Fibroblast of skin of left quadriceps (primary cell): ENCODE measurements at places on chromosomes 2 and 18.
A peak's percentile ranks its signal among the peaks of the same experiment; 100 is the strongest.

DNA sequence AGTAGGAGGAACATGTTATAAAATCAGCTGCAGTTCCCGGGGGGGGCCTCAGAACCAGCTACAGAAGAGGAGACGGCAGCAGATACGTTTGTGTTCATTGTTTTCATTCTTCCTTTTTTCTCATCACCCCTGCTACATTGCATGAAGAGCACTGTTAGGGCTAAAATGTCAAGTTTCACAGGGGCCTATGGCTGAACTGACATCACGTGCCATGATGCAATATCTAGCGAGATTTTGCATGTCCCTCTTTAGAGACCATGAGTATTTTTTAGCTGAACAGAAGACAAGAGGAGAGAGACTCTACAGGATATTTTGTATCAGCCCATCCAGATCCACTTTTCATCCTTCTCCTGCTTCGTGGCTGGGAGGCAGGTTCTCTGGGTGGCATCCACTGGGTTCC, 97.6 kb downstream of the MRPS9 start:
- no peak for DNase-seq

DNA sequence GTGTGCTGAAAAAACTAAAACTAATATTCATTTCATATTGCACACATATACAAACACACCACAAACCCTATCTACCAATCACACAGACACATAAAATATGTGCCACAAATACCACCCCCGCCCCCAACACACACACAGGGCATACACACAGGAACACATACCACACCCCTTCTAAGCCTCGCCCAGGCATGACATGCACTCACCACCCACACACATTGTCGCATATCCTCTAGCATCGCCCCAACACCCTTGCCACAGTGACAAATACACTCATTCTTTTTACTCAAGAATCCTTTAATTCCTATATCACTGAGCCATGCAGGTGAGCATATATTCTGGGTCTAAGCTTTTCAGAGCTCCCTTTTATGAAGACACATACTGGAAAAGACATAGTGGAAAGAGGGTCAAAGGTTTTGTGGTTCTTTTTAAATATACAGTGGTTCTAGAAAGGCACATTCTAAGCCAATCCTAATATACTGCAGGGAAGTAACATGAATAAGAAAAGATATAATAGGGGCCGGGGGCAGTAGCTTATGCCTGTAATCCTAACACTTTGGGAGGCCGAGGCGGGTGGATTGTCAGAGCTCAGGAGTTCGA, 24.5 kb upstream of the LCLAT1 start:
- no peak for DNase-seq

DNA sequence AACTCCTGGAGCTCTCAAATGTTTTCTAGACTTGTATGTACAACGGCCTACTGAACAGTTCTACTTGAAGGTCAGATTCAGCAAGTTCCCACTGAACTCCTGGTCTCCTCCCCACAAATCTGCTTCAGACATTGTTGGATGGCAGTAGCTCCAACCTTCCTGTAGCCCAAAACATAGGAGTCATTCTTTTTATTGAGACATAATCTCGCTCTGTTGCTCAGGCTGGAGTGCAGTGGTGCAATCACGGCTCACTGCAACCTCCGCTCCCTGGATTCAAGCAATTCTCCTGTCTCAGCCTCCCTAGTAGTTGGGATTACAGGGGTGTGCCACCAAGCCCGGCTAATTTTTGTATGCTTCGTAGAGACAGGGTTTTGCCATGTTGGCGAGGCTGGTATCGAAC, 47.3 kb downstream of the QPCT start:
- DNase-seq = no peak

GRCh38 chr2:201523506-201523905, 72.0 kb downstream of the STRADB start:
- no peak for DNase-seq

DNA sequence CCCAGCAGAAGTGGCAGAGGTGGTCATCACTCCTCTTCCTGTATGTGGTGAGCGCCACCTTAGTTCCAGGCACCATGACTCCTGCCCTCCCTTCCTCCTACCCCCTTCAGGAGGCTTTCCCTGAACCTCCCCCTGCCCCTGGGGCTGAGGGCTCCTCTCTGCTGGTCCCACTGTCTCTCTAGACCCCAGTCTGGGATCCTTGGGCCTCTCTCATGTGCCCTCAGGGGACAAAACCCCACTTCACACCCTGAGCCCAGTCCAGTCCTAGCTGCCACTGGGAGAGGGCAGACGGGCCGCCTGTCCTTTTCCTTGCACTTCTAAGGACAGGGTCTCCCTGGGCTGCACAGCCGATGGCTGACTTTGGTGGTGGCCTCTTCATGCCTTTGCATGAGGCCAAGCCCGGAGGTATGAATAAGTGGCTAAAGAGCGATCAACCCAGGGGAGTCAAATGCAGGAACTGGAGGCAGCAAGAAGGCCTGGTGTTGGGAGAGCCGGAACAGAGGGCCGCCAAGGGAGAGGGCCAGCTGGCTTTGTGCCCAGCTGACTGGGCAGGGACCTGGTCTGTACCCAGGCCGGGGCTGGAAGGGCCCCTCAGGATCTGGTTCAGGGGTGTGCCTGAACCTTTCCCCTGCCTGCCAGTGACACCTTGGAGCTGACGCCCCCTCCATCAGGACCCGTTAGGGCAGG, 29.5 kb downstream of the GLI2 start:
- no peak for DNase-seq

DNA sequence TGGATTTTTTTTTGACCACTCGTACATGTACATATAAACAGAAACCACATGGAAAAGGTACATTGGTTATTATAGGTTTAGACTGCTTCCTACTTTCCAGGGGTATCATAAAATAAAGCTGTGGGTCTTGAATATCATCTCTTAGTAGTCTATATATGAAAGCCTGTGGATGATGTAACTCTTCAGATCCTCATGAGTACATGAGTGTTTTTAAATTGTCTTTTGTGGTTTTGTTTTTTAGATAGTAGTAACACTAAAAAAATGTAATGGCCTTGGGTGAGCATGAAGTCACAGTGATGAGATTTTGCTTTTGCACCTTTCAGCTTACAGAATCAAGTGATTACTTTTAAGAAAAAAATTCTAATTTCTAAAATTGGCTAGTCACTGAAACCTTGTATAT, 80.2 kb downstream of the RAB3GAP1 start:
- peak; percentile 18 for DNase-seq

DNA sequence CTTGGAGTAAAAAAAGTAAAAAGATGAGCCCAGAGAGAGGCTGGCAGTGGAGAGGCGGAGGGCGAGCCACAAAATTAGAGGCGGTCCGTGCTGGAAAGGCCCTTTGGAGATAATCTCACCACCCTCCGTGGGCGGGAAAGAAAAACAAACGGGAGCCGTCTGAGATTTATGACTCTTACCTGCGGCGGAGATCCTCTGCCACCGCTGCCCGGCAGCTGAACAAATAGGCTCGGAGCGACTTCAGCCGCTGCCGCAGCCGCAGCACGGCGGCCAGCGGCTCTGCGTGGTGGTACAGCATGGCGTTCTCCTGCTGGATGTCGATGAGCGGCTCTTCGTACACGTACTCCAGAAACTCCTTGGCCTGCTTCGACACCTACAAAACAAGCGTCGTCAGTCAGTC, 94.6 kb downstream of the PLEKHM3 start:
- DNase-seq = no peak

GRCh38 chr18:36314754-36315153, 17.2 kb downstream of the FHOD3 start:
- DNase-seq = peak; percentile 72

DNA sequence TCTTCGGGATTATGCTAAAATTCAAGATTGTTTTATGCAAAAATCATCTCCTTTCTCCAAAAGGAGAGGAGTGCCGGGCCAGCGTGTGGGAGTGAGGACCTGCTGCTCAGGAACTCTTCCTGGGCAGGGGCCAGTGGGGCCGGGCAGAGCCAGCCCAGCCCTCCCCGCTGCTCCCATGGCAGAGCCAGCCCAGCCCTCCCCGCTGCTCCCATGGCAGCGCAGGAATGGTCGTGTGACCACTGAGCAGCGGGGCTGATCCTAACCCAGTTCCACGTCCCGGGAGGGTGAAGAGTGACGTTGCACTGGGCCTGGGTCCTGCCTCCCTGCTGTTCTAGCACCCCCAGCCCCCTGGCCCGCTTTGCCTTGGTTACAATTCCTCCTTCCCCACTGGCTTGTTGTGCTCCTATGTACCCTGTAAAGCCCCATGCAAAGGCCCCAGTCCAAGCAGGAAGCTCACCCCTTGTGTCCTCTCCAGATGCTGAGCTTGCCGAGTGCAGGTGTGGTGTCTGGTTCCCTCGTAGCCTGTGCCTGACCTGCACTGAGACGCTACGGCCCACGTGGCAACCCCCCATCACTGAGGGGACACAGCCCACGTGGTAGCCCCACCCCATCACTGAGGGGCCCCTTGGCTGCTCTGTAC, 11.4 kb upstream of the NEU4 start:
- DNase-seq = no peak

GRCh38 chr2:85308201-85308600, 19.6 kb downstream of the TGOLN2 start:
- no peak for DNase-seq

DNA sequence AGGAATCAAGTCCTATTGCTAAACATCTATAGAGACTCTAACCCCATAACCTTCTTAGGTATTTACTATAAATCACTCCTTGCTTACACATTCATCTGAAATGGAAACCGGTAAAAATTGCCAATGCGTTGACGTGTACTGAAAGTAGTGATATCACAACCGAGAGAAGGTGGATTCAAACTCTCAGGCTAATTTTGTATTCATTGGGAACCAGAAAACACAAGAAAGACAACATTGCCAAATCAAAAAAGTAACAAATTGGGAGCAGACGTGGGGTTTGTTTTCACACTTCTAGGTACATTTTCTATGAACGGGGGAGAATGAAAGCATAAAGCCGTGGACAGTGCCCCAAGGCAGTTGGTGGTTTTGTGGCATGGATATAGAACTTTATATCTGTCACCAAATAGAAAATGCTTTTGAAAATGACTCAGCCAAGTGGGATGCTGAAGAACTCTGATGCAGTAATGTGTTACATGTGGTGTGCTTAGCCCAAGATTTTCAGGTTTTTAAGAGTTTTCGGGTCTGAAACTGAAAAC, 155.1 kb upstream of the RASGRP3 start:
- DNase-seq = peak; percentile 81

- DNase-seq = no peak
Observed at GRCh38 chr2:74201196-74201595, 2.8 kb downstream of the MTHFD2 start.

DNA sequence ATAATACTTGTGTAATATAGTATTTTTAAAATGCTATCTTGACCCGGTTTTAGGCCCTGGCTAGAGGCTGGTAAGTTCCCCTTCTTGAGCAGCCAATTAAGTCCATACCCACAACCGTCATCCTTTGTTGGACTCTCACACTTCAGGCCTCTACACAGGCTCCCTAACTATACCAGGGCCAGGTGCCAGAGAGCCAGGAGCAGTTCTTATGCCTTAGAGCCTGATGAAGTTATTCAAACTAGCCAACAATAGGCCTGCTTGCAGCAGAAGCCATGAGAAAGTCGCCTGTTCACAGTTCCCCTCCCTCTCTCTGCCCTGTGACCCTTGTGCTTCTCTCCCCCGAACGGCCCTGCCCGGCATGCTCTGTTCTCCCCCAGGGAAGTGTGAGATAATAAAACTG, 454.2 kb upstream of the KLHL29 start:
- no peak for DNase-seq

GRCh38 chr18:59876310-59876626, 23.5 kb upstream of the PMAIP1 start:
- no peak for DNase-seq

- DNase-seq = no peak
Observed at GRCh38 chr2:174553811-174554493, 43.7 kb downstream of the WIPF1 start.

DNA sequence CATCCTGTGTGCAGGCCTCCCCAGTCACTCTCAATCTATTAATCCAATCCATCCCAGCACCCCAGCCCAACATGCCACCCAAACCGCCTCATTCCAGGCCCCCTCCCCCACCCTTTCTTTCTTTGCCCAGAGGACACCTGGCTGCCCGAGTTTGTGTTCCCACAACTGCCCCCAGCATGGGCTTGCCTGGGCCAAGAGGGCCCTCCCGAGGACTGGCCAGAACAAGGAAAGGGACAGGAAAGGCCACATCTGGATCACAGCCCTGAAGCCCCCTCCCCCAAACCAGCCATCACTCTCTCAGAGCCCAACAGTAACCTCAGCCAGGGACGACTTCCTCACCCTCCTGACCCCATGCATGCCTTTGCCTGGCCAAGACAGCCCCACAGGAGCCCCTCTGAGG, 1.2 kb downstream of the TNS1 start:
- no peak for DNase-seq

DNA sequence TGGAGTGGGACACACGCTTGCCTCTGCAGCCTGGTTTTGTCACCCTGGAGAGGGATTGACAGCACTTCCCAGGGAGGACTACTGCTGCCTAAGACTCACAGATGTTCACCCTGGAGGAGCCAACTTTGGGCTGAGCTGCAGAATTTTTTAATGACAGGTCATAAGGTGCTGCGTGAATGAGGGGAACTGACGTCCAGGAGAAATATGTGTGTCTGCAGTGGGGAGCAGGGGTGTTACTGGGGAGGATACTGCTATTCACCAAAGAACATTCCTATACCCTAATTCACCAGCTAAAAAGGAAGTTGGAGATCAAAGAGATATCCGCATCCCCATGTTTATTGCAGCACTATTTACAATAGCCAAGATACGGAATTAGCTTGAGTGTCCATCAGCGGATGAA, 144.4 kb downstream of the MGAT5 start:
- DNase-seq = peak; percentile 54

DNA sequence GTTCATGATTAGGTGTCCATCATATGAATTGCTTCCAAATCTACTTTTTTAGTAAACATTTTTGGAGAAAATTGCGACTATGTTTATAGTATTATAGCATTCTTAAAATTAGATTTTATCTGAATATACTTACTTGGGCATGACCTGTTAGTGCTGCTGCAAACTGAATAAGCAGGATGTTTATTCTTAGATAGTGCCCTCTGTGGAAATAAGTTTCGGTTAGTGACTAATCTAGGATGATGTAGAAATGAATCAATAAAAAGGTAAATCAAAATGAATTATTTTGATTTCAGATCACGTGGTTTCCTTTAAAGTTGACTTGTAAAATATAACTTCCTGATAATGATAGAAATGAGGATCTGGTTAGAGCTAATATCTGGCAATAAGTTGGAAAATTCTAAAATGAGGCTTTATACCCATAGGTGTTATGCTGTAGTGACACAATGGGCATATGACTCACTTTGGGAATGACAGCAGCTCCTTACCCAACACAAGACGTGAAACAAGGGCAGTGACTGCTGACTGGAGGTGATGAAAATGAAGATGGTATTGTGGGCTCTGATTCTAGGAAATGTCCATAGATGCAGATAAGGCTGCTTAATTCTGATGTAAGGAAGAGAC, 165.8 kb upstream of the TCF4 start:
- DNase-seq = no peak

GRCh38 chr2:20744366-20745335, 77.7 kb downstream of the GDF7 start:
- no peak for DNase-seq
